SJSA1 (cell line): ENCODE measurements at places on chromosomes 3 and 15. TPM values are rescaled to one million over a fixed set of nuclear protein-coding genes. Genes with fewer than 3 reads are reported as not detected.

The VPS39 gene
- total RNA-seq = 22.9 and 27.6 TPM in 2 replicates

- no peak overlapping the region for H3K27ac ChIP-seq
- no peak overlapping the region for H3K4me3 ChIP-seq
- H3K36me3 ChIP-seq = no peaks in the 10 kb centered on the region
- H3K4me1 ChIP-seq = no peaks in the 10 kb centered on the region
- no peak for DNase-seq
Measured at GRCh38 chr15:77650265-77650664, 17.6 kb upstream of the LINGO1 start.

DNA sequence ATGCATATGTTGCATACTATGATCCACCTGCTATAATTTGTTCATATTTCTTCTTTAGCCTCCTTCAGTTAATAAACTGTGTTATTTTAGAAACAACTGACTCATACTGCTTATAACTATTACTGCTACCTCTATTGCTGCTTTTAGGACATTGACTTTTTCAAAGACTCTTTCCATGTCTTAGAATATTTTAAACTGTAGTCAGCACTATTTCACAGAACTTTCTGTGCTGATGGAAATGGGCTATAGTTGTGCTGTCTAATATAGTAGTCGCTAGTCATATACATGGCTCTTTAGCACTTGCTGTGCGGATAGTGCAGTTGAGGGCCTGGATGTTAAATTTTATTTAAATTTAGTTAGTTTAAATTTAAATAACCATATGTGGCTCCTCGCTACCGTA, 55.6 kb downstream of the NEK11 start:
- DNase-seq = no peak
- H3K27me3 ChIP-seq = no peaks in the 10 kb centered on the region
- no peak overlapping the region for H3K4me3 ChIP-seq
- H3K36me3 ChIP-seq = no peaks in the 10 kb centered on the region
- H3K27ac ChIP-seq = no peak overlapping the region

The SEMA3F gene
- 0.58 and 1.9 TPM in 2 replicates for total RNA-seq

The PPP2R3A gene
- total RNA-seq = 13.0 and 13.2 TPM in 2 replicates

The KIF7 gene
- total RNA-seq = 13.8 and 14.3 TPM in 2 replicates

- no peaks in the 10 kb centered on the region for H3K27me3 ChIP-seq
- no peak for DNase-seq
- H3K4me1 ChIP-seq = peaks cover 14% of the 10 kb centered on the region
- H3K4me3 ChIP-seq = no peak overlapping the region
- no peaks in the 10 kb centered on the region; the same call in 1 of the 2 replicates for H3K36me3 ChIP-seq
Measured at GRCh38 chr3:33646406-33646805, 71.6 kb downstream of the CLASP2 start.

The POU1F1 gene
- total RNA-seq = not detected in 2 replicates

- no peak for DNase-seq
- peaks cover 22% of the 10 kb centered on the region for H3K4me1 ChIP-seq
- peak overlapping the region; percentile 75 for H3K4me3 ChIP-seq
- H3K27ac ChIP-seq = peak overlapping the region; percentile 98
- H3K36me3 ChIP-seq = peaks cover 35% of the 10 kb centered on the region
Measured at GRCh38 chr3:49673121-49673714, 933 bp upstream of the APEH start.

GRCh38 chr3:100129941-100130340, 15.6 kb upstream of the FILIP1L start:
- H3K4me3 ChIP-seq = no peak overlapping the region
- no peaks in the 10 kb centered on the region; the same call in 1 of the 2 replicates for H3K4me1 ChIP-seq
- no peak overlapping the region for H3K27ac ChIP-seq
- H3K36me3 ChIP-seq = no peaks in the 10 kb centered on the region
- DNase-seq = no peak

GRCh38 chr3:122880624-122881023, 85.8 kb downstream of the SLC49A4 start:
- H3K36me3 ChIP-seq = no peaks in the 10 kb centered on the region
- no peaks in the 10 kb centered on the region for H3K4me1 ChIP-seq
- H3K27me3 ChIP-seq = no peaks in the 10 kb centered on the region

- no peak overlapping the region for H3K4me3 ChIP-seq
- DNase-seq = no peak
- H3K27ac ChIP-seq = no peak overlapping the region
- H3K27me3 ChIP-seq = no peaks in the 10 kb centered on the region
Measured at GRCh38 chr3:171480526-171480925, 20.3 kb upstream of the TNIK start.

- H3K27ac ChIP-seq = no peak overlapping the region
- H3K27me3 ChIP-seq = no peaks in the 10 kb centered on the region
- no peak overlapping the region for H3K4me3 ChIP-seq
- no peak for DNase-seq
Measured at GRCh38 chr3:148203297-148204010, 494.2 kb upstream of the AGTR1 start.

DNA sequence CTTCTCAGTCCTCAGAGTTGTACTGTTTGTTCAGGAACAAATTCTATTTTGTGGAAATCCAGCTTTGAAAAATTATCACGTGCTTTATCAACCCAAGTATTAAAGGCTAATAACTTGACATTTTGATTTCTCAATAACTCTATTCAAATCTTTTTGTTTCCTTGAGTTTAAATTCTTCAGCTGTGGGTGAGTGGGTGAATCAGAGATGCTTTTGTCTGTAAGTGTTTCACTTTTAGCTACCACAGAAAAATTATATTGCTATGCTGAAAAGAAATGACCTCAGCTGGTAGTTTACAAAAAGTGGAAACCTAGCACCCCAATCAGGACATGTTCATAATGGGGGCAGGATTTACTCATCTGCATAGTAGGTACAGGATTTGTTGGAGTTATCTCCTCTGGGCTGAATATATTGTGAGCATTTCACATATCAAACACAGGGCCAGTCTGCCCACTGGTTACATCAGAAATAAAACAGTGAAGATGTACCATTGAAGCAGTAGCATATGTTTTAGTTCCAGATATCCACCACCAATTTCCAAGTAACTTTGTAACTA, 30.5 kb downstream of the MINDY4B start:
- H3K4me1 ChIP-seq = no peaks in the 10 kb centered on the region
- H3K27ac ChIP-seq = no peak overlapping the region
- no peak overlapping the region for H3K4me3 ChIP-seq
- no peaks in the 10 kb centered on the region for H3K36me3 ChIP-seq

The RBM5 gene
- 65.3 and 84.6 TPM in 2 replicates for total RNA-seq

DNA sequence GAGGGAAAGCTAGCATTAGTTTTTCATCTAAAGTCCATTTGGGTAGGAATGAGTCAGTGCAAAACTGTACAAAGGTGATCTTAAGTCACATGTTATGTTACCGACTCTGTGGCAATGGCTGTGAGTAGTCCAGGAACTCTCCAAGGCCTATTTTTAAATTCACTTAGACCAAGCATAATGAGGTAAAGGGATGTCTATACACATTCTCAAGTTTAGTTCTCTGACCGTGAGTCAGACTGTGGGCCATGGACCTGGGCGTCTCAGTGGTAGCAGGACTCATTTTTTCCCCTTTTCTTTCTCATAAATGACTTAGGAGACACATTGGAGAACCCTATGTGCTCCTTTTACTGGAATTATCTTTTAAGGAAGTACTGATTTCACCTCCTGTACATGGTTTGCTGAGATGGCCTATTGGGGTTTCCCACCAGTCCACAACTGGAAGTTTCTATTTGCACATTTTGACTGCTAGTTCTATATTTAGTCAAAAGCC, 488.7 kb upstream of the TPRG1 start:
- H3K4me1 ChIP-seq = peaks cover 45% of the 10 kb centered on the region
- no peak for DNase-seq
- H3K36me3 ChIP-seq = peaks cover 9% of the 10 kb centered on the region; the same call in 1 of the 2 replicates
- no peaks in the 10 kb centered on the region for H3K27me3 ChIP-seq
- peak overlapping the region; percentile 54 for H3K27ac ChIP-seq

The FANCD2OS gene
- total RNA-seq = not detected in 2 replicates

DNA sequence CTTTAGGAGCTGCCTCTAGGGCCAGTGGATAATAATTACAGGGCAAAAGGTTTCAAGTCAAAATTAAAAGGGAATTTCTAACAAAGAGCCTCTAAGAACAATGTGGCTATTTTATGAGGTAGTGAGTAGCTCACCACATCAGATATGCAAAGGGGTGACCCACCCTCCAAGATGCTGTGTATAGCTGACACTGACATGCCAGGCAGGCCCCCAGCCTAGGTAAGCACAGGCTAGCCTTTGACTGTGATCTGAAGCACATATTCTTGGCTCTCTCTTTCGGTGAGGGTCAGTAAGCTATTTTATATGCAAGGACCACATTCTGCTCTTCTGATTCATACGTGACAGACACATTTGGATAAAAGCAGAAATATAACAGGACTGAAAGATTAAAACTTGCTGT, 2.8 kb upstream of the THSD4 start:
- H3K36me3 ChIP-seq = peaks cover 4% of the 10 kb centered on the region
- peaks cover 22% of the 10 kb centered on the region for H3K4me1 ChIP-seq
- no peak for DNase-seq
